ENCODE measurements at places on chromosomes 4 and X.

- no peak for DNase-seq
These were observed 25.2 kb upstream of the GK start for GRCh38 chrX:30627818-30628652.

DNA sequence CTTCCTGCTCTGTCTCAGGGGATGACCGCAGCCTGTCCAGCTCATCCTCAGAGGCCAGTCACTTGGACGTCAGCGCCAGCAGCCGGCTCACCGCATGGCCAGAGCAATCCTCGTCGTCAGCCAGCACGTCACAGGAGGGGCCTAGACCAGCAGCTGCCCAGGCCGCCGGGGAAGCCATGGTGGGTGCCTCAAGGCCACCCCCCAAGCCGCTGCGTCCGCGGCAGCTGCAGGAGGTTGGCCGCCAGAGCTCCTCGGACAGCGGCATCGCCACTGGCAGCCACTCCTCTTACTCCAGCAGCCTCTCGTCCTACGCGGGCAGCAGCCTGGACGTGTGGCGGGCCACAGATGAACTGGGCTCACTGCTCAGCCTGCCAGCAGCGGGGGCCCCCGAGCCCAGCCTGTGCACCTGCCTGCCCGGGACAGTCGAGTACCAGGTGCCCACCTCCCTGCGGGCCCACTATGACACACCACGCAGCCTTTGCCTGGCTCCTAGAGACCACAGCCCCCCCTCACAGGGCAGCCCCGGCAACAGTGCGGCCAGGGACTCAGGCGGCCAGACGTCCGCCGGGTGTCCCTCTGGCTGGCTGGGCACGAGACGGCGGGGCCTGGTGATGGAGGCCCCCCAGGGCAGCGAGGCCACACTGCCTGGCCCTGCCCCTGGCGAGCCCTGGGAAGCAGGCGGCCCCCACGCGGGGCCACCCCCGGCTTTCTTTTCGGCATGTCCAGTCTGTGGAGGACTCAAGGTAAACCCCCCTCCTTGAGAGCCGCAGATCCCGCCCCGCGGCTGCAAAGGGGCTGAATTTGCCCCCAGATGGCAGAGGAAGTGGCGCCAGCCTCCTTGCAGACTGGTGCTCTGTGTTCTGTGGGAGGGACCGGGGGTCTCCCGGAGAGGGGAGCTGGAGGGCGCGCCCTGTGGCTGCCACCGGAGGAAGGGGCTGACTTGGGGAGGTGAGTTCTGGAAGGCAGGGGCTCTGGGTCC, 29.9 kb downstream of the DOK7 start:
- DNase-seq: no peak

GRCh38 chr4:73034896-73035295, 34.6 kb downstream of the COX18 start:
- no peak for DNase-seq

DNA sequence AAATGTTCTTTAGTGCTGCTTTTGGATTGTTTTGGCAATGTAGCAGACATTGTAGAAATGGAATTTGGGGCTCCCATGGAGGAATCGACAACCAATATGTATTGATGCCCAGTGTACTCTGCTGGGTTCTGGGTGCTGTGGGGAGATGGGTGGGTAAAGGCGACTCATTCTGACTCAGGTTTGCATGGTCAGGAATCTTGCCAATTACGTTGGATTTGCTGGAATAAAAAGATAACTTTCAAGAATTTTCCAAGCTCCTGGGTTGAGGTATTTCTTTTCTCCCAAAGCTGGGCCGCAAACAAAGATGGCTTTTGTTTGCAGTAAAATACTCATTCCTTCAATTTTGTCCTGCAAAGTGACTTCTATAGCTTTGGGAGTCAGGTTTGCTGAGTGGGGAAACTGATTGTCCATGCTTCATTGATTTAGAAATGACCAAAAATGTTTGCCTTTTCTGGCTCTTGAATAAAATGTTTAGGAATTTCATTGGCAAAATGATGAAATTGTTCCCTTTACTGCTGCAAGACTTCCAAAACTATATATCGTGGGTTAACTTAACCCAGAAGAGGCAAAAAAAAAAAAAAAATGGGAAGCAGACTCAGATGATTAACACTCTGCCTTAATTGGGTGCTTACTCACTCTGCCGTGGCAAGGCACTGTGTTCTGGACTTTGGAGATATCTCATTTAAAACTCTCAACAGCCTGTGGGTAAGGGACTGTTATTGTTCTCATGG, 57.0 kb downstream of the RTL9 start:
- DNase-seq: no peak

GRCh38 chr4:111480510-111480909, 664.7 kb upstream of the FAM241A start:
- no peak for DNase-seq

DNA sequence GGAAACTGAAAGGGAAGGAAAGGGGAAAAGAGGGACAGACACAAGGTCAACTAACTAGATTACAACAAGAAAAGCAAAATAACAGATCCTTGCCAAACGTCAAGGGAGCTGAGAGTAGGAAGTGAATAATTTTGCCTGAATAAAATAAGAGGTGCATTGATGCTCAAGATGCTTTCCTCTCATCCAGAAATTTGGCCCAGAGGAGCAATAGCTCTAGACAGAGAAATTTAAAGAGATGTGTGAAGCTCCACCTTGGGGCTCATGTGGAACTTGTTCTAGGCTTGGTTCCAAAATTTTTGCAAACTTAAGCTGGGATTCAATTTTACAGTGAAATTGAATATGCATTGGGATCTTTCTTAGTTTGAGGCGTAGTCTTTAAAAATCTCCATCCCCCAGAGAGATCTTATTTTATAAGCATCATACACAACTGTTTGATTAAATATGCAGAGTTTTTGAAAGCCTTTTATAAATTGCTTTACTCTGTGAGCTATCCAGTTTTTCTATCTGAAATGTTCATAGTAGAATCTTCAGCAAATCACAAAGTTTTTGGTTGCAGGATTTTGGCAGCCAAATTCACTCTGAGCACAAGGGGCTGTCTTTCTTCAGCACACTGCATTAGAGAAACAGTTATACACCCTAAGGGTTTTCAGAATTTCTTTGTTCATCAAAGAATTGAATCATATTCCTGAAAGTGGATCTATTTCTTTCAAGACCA, 1159.5 kb downstream of the ADGRL3 start:
- no peak for DNase-seq

DNA sequence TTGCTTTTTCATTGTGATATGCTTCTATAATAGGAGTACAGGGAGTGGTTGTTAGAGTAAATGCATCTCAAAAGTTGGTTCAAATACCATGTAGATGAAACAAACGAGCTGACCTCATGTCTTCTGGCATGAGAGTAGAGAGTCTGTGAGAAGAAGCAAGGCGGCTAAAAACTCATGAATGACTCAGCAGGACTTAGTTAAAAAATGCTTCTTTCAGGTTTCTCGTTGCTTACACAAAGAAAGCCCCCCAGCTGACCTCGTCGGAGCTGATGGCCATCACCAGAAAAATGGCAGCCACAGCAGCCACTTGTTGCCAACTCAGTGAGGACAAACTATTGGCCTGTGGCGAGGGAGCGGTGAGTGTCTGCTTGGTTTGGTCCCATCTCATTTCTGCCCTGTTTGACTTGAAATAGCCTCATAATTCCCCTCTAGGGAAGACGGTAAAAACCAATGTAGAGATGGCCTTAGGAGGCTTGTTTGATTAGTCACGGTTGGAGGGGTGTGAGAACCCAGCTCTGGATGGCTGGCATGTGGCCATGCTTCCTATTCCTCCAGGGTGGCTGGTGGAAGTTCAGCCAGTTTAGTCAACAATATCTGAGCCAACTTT, 14.5 kb downstream of the AFP start:
- DNase-seq: no peak

- DNase-seq: no peak
These were observed 870 bp downstream of the PDZD4 start for GRCh38 chrX:153829549-153829798.

DNA sequence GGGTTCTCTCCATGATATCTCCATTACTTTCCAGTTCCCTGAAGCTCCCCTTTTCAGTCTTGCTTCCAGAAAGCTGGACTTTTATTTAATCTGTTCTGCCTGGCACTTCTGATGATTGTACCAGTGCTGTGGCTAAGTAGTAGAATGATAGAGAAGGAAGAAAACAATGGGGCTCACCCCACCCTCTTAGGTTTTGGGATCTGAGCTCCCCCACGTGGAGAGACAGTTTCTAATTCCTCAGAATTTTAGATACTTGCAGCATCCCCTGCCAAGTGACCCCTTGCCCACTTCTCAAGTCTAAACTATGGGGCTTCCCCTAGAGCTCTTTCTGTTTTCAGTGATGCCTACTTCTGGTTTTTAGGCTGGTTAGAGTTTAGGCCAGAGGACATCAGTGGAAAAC, 73.9 kb downstream of the GC start:
- no peak for DNase-seq

DNA sequence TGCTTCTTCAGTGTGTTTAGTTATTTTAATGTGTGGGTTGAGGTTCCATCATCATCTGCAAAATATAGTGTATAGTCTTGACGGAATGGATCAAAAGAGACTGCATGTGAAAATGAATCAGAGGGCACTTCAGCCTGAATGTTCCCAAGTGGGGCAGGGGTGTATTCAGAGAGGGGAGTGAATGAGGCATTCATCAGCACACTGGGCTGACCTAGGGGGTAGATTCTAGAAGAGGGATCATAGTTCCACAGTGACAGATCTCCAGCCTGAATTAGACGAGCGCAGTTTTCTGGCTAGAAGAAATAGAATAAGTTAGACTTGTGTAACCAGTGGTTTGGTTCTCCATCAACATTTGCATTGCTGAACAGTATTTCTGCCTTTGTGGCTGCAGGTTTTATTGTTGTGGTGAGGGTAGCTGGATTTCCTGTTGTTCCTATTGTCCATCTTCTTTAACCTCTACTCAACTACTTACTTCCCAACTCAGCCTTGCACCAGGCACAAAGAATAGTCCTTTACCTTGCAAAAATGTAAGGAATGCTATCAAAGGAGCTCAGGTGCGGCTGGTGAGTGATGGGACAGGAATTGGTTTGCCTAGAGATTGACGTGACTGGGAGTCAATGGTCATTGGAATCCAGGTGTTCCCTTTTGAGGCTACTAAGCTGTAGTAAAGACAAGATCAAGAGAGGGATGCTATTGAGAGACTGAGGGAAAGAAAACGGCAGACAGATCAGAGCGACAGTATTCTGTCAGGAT, 50.9 kb downstream of the NAP1L5 start:
- DNase-seq: no peak

DNA sequence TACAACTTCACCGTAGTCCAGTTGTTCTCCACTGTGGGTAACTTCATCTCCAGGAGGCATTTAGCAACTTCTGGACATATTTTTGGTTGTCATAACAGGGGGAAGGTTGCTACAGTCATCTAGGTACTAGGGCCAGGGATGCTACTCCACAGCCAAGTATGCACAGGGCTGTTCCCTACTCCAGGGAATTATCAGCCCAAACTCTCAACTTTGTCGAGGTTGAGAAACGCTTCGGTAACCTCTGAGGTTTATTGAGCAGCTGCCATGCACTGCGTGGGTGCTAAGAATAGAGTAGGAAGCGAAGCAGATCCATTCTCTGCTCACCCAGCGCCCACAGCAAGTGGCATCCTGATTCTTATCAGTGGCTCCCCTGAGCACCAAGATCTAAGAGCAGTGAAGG, 8.2 kb downstream of the FGFBP1 start:
- DNase-seq: no peak

DNA sequence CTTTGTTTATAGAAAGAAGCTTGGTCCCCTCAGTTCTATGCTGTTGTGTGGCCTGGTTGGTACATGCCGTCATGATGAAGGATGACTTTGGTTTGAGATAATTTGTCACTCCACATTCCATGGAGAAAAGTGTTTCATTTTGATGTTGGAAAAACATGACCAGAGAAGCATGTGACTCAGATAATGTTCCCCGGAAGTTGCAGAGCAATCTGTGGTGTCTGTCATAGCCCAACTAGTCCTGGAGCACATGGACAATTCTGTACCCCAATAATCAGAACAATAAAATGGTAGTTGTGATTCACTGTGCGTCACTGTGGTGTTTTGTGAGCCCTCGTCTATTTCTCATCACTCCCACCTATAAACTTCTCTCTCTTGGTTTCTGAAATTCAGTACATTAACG, 85.1 kb downstream of the PDK3 start:
- DNase-seq: no peak

DNA sequence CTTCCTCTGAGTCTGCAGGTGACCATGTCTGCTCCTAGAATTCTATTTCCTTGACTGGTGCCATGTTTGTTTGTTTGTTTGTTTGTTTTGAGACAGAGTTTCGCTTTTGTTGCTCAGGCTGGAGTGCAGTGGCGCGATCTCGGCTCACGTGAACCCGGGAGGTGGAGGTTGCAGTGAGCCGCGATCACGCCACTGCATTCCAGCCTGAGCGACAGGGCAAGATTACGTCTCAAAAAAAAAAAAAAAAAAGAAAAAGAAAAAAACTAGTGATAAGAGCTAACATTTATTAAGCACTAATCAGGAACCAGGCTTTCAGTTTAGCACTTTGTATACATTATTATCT, 7.2 kb downstream of the SAT1 start:
- no peak for DNase-seq

DNA sequence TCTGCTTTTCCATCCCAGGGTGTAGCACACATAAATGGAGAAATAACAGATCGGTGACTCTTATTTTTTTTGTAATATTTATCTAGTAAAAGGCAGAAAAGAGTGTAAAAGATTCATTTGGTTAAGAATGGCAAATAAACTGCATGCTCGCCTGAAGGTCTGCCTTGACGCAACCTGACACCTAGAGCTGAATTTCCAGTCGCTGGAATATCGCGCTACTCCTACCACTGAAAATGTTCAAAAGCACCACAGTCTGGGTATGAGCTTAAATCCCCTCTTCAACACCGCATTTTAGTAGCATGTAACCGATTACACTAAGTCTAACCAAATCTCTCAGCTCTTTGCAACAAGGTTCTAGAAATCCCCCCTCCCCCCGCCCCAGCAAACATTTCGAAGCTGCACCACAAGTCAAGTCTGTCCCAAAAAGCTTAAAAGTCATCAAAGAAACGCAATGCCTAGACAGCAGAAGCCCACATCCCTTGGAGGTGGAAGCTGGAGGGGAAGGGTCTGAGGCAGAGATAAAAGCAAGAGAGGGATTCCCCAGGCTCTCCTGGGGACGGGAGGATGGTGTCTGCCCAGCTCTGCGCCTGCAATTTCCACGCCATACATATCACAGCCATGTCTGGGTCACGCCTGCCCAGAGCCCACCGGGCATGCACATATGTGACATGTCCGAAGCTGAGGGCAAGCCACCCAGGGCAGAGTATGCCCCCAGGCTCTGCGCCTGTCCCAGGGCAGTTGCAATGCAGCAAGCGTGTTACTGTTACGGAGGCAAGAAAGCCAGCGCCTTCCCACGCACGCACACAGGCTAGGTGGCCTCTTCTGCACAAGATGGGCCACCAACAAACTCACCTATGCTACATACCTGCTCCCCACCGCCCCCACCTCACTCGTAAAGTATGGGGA, 1.4 kb downstream of the FGF13 start:
- DNase-seq: no peak

All from stimulated activated CD4-positive, alpha-beta T cell treated with anti-CD3 and anti-CD28 coated beads, Interleukin-1b, Interleukin-23, amount 100 ng/mL, for 1 hour (primary cell).